RWPE2 (cell line): ENCODE measurements at places on chromosomes 11 and 22.

GRCh38 chr11:45717526-45717925 lies 52.1 kb upstream of the CHST1 start:
- no peak for DNase-seq

- DNase-seq, result no peak
These were observed 25.4 kb downstream of the CREB3L1 start for GRCh38 chr11:46302866-46303265.

DNA sequence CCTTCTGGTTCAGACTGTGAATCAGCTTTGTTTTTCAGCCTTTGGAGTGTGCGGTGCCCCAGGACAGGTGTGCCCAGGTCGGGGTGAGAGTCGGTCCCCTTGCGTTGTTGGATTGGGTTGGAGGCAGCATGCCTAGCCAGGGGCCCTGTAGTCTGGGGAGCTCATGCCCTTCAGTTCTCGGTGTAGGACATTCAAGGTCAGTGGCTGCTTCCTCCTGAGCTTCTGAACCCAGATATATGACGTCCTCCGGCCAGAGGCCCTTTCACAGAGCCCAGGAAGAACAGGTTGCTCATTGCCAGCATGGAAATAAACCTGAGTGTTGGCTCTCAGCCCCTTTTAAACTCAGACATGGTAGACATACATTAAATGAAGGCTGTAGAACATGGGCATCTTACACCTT lies 2.7 kb downstream of the CSRP3 start:
- DNase-seq, result no peak

GRCh38 chr11:11043721-11044120 lies 185.9 kb upstream of the ZBED5 start:
- no peak for DNase-seq

GRCh38 chr11:17287058-17287457 lies 10.5 kb downstream of the NUCB2 start:
- DNase-seq, result no peak

DNA sequence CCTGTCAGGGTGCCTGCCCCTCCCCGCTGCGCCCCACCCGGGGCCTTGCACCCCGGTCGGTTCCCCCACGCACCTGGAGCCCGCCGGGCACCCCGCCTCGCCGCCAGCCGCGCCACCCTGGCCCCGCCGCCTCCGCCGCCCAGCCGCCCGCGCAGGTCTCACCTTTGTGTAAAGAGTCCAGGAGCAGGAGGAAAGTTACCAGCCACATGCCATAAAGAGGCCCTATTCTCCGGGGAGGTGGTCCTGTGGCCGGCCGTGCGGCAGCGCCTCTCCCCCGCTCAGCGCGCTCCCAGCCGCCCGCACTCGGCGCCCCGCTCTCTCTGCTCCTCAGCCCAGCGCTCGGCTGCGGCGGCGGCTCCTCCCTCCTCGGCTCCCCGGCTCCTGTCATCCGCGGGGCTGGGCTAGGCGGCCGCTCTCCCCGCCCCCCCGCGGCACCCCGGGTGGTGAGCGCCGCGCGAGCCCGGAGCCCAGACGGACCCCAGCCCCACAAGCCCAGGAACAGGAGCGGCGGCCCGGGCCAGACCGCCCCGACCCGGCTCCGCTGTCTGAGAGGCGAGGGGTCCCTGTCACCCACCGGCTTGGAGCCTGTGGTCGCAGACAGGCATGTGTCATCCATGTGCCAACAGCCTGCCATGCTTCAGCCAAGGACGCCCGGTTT lies at the start of gene DSCAML1:
Gene DSCAML1, minus strand, starts transcription at position 345 of the 658 bp plus-strand sequence. Its CDS starts 137 bp downstream, at position 208.
- peak; percentile 46 for DNase-seq

DNA sequence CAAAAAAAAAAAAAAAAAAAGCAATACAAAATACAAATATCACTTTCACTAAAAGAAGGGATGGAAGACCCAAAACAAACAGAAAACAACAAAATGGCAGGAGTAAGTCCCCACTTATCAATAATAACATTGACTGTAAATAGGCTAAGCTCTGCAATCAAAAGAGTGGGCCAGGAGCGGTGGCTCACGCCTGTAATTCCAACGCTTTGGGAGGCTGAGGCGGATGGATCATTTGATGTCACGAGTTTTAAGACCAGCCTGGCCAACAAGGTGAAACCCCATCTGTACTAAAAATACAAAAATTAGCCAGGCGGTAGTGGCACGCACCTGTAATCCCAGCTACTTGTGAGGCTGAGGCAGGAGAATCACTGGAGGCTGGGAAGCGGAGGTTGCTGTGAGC lies 9.8 kb upstream of the PPP6R3 start:
- DNase-seq, result no peak

DNA sequence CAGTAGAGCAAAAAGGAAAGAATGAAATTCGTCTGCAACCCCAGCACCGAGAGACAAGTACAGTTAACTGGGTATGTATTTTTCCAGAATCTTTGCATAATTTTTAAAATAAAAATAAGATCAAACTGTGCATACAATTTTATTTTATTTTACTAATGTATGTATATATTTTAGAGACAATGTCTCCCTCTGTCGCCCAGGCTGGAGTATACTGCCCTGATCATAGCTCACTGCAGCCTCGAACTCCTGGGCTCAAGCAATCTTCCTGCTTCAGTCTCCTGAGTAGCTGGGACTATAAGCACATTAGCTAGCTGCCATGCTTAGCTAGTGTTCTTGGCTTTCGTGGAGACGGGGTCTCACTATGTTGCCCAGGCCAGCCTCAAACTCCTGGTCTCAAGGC lies 18.8 kb upstream of the DRD2 start:
- DNase-seq, result no peak

DNA sequence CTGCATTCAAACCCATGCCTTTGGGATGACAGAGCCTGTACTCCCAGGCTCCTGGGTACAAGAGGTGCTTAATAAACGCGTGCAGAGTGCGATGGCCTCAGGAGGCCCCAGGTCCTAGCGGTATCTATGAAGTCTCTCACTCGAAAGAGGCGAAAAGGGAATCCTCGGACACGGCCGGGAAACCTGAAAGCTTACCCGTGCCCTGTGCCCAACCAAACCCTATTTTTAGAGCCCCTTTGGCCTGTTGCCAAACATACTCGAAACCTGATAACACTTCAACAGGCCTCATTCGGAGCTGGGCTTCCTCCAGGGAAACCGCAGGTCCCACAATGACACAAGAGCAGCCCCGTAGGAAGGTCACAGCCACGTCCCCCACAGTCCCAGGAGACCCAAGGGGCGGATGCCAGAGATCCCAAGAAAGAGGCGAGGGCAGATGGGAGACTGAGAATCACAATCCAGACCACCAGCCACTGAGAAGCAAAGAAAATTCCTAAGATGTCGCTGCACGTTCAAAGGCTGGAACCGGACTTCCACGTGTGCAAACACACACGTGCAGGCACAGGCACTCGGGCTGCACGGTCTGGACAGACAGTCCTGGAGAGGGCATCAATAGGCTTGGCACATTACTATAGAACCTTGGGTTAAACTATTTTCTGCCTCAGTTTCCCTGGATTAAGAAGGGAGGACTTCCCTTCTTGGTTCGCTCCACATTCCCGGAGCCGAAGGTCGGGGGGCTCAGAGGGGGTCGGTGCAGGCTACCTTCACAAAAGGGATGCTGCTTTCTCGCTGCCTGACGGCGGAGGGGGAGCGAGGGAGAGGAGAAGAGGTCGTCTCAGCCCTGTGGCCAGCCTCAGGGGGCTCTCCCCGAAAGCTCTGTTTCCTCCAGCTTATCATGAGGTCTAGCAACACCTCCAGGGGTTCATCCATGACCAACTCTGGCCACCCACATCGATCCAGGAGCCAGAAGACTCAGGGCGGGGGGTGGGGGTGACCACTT lies 8.2 kb downstream of the PDGFB start:
- DNase-seq, result no peak

DNA sequence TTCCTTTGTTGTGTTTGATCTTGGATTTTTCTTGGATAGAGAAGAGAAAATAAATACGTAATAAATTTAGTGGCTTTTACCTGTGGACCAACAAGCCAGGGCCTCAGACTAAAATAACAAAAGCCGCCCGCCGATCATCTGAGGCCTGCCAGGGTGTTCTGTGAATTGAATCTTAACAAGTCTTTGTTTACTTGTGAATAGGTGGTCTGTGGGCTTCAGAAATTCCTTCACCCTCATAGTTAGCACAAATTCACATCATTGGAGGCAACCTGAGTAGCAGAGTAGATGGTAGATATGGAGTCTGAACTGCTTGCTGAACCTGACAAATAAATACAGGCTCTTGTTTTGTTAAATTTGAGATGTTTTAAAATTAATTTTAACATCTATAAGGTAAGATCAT lies 176.3 kb upstream of the MTNR1B start:
- DNase-seq, result no peak

GRCh38 chr11:109926941-109927340 lies 166.3 kb upstream of the ZC3H12C start:
- DNase-seq, result no peak

- DNase-seq, result no peak
These were observed 234.5 kb downstream of the METTL15 start for GRCh38 chr11:28342716-28343115.

- DNase-seq, result no peak
These were observed 65.7 kb upstream of the PITPNB start for GRCh38 chr22:27984723-27985122.

DNA sequence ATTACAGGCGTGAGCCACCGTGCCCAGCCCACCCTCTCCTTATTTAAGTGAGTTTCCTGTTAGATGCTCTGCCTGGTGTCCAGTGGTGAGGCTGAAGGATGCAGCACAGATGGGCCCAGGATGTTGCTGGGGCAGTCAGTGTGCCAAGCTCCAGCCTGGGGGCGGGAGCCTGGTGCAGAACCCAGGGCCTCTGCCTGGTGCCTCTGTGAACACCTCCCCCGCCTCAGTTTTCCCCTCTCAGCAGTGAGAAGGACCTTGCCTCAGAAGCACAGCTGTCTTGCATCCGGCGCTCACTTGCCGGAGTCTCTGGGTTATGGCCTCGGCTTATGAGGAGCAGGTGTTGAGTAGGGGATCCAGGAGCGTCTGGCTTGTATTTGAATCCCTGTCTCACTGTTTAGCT lies 116.2 kb downstream of the KIAA1671 start:
- DNase-seq, result no peak

- DNase-seq, result no peak
These were observed 16.5 kb downstream of the NAP1L4 start for GRCh38 chr11:2975594-2975993.

- no peak for DNase-seq
These were observed 2.1 kb upstream of the NEAT1 start for GRCh38 chr11:65420506-65420905.

- DNase-seq, result no peak
These were observed 219.4 kb downstream of the CADM1 start for GRCh38 chr11:115284773-115285172.

DNA sequence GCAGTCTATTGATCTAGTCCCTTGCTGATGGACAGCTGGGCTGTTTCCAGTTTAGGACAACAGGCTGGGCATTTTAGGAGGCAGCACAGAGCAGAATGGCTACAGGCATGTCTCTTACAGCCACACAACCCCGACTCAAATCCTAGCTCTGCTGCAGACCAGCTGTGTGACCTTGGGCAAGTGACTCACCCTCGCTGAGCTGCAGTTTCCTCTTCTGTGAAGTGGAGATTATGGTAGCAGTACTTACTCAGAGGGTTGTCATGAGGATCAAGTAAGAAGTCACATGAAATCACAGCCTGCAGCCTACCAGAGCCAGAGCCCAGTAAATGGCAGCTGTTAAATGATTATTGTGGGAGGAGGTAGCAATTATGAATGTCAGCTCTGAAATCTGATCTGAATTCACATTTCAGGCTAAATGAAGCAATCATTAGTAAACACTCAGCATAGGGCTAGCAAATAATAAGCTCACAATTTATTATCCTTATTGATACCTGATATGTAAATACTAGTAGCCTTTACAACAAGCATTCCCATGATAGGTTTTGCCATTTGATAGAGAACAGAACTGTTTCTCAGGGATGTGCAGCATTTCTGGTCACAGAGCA lies 58.9 kb downstream of the MYEOV start:
- peak; percentile 61 for DNase-seq

- no peak for DNase-seq
These were observed 1.8 kb downstream of the ALKBH8 start for GRCh38 chr11:107563702-107564101.

DNA sequence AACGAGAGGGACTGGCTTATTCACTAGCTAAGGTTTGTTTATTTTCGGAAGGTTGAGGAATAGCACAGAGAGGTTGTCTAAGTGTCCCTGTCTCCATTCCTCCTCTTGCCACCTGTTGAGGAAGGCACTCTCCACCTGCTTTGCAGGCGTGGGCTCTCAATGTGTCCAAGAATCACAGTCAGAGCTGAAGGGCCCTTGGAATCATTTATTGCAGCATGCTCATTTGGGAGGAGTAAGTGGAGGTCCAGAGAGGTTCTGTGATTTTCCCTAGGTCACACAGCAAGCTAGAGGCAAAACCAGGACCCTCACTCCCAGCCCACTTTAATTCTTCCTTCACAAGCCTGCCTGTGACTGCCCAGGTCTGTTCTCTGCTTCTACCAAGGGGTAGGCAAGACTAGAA lies 21.3 kb downstream of the ZBTB16 start:
- no peak for DNase-seq

DNA sequence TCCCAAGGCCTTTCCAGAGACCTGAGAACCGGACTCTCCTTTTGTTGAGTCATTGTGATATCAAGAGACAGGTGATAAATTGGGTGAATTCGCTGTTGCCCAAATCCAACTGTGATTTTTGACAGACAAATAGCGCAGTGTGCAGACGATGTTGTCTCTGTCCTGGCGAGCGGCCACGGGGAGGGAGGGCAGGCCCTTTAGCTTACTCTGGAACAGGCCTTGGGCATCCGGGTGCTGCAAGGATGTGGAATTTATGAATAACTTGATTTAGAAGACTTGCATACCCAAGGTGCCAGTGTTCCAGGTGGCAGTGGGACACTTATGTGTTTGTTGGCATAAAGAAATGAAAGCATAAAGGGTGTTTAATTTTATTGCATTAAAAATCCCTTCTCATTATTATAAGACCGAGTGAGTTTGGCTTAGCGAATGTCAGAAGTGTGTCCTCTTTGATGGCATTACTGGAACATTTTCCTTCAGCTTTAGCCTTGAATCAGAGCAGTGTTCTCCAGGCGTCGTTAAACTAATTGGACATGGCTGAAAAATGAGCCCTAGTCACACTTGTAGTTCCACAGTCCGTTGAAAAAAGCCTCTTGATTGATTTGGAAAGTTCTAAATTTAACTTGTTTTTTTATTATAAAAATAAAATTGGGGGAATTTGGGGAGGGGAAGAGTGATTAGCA lies 9.4 kb downstream of the LDLRAD3 start:
- DNase-seq, result no peak

GRCh38 chr22:26487996-26488395 lies 4.3 kb downstream of the SRRD start:
- DNase-seq, result no peak
